Dermis blood vessel endothelial cell (primary cell): ENCODE measurements at places on chromosomes 7 and 10. TPM values are rescaled to one million over a fixed set of nuclear protein-coding genes. Genes with fewer than 3 reads are reported as not detected.

DNA sequence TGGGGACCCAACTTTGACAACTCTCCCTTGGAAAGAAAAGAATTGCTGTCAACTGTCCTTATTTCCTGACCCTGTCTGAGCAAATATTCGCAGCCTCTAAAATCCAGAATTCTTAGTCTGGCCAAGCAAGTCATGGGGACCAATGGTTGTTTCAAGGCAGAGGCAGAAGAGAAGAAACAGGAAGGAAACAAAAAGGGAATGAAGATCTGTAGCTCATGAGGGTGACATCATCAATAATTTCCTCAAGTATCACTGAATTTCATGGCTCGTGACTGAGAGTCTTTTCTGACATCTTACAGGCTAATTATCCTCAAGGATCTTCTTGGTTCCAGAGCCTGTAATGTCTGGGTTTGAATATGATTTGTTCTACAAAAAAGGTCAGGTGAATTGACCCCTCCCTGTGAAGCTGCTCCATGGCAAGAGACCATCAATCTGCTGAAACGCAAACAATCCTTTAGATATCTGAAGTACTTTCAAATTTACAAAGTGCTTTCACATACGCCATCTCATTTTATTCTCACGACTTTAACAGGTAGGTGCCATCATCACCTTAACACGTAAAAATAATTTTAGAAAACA is 5.8 kb downstream of the CDK6 start:
- no peak for DNase-seq

GRCh38 chr7:142438923-142439515 is 181.2 kb upstream of the PRSS58 start:
- no peak for DNase-seq

GRCh38 chr7:106143711-106144337 is 31.7 kb upstream of the SYPL1 start:
- no peak for DNase-seq

DNA sequence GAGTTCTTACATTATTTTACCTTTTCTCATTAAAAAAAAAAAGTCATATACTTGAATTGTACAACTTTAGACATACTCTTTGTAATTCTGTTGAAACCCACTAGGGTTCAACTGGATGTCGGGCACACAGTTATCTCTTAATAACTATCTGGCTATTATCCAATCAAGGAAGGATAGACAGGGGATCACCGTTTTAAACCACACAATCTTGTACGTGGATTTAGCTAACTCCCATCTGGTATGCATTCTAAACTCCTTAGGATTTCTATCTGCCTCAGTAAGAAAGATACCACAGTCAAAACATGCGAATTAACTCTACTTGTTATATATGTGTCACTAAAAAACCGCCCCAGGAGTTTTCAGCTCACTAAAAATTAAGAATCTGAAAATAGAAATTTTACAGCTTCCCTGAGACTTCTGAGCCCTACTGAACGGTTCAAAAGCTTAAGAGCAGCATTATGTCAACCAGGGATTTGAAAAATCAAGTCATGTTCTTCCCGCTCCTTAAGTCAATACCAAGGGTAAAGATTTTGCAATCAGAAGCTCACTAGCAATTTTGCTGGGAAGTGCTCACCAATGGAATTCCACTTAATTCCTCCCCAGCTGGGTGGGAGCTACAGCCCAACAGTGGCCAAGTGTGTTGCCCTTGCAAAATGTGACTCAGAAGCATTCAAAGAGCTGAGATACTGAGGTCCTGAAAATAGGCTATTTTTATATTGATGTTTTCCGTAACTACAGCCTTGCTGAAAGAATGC is 267.0 kb downstream of the FRMD4A start:
- no peak for DNase-seq

GRCh38 chr10:45040921-45041542 is 40.3 kb downstream of the ZNF22 start:
- DNase-seq, result no peak

PIP gene
- total RNA-seq, result not detected in 2 replicates

DNA sequence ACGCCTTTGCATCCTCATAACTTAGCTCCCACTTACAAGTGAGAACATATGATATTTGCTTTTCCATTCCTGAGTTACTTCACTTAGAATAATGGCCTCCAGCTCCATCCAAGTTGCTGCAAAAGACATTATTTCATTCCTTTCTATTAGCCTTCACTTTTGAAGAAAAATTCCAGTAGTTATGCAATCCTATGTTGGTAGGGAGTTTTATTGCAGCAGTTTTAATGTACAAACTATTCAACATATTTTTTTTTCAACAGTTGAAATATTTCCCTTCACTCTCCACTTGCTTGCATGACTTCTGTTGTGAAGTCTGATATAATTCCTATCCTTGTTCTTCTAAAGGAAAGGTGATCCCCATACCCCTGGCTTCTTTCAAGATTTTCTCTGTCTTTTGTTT is 27.3 kb upstream of the ARHGAP22 start:
- DNase-seq, result no peak

GRCh38 chr7:157687845-157688532 is 351.2 kb downstream of the DNAJB6 start:
- no peak for DNase-seq

- DNase-seq, result no peak
Measured at GRCh38 chr10:2202401-2202800, 465.1 kb upstream of the ADARB2 start.

DNA sequence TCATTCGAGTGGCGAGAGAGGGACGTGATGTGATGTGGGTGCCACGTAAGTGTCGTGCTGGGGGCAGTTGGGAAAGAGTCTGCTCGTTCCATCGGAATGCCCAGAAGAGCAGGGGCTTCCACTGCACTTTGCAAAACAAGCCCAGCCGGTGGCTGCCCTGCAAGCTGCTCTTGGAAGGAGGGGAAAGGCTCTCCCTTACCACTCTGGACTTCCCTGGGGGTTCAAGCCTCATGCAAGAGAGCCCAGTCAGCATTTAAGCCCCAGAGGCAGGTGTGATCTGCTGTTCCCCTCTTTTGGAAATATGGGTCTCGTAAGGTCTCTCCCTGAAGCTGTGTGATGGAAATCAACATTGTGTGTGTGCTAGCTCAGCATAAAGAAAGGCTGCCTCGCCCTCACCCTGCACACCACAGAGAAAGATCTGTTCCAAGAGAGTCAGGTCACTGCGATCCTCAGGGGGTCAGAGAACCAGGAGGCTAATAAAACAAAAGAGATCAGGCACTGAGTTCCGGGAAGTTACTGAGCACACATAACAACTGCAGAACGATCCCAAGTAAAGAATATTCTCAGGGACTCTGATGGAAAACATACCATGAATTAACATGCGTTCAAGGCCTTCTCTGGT is 212.5 kb downstream of the ADAM12 start:
- no peak for DNase-seq

CLDN4 gene
- total RNA-seq, result 0.51 and 1.2 TPM in 2 replicates

- DNase-seq, result no peak
Measured at GRCh38 chr10:47078393-47079203, 167.4 kb downstream of the PTPN20 start.

- DNase-seq, result no peak
Measured at GRCh38 chr7:44108768-44109750, 4.9 kb downstream of the AEBP1 start.

DNA sequence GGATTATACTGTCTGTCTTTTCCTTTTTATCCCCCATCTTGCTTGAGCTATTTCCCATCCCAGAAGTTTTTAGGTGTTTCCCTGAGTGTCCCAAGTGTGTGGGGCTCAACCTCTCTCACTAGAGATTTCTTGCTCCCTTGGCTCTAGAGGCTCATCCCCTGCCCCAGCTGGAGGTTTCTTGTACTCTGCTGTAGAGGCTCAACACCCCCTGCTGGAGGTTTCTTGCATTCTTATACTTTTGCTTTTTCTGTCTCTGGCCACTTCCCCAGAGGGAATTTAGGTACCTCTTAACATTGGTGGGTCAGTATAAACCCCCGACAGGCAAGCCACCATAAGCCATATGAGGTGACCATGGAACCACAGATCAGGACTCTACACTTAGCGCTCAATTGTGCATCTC is 114.2 kb upstream of the FAM3C start:
- DNase-seq, result no peak
